GM23248 (cell line): ENCODE measurements at places on chromosomes 12 and 14. TPM values are rescaled to one million over a fixed set of nuclear protein-coding genes. Genes with fewer than 3 reads are reported as not detected.

Gene PTPRQ
- 0.11 and 0.76 TPM in 2 replicates for total RNA-seq

Gene OTOGL
- total RNA-seq: under 0.01 and 1.3 TPM in 2 replicates

- no peak for DNase-seq
Measured at GRCh38 chr14:35689000-35689460, 120.1 kb downstream of the RALGAPA1 start.

GRCh38 chr14:65160091-65160490, 57.8 kb upstream of the MAX start:
- DNase-seq: no peak

DNA sequence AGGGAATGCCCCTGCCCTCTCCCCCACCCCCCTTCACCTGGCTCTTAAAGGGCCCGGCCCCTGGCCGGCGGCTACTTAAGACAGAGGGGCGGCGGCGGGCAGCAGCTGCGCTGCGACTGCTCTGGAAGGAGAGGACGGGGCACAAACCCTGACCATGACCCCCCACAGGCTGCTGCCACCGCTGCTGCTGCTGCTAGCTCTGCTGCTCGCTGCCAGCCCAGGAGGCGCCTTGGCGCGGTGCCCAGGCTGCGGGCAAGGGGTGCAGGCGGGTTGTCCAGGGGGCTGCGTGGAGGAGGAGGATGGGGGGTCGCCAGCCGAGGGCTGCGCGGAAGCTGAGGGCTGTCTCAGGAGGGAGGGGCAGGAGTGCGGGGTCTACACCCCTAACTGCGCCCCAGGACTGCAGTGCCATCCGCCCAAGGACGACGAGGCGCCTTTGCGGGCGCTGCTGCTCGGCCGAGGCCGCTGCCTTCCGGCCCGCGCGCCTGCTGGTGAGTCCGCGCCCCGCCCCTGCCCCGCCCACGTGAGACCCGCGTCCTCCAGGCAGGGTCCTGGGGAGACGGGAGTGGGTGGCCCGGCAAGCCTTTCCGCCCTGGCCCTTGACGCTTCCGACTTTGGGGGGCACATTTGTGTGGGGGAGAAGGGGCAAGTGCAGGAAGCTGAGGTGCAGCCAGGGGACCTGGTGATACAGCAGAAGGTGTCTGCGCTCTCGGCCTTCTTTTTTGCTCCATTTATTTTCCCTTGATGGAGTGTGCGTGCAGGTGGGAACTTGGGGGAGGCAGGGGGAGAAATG, at the start of gene IGFBP6:
Gene IGFBP6 (plus strand): TSS at position 104 of the 790 bp plus-strand sequence. CDS start 51 bp downstream, at position 155.
- DNase-seq: peak; percentile 90
